Hippocampal formation (tissue), 2 donors: ENCODE measurements at places on chromosomes 1 and 21.

DNA sequence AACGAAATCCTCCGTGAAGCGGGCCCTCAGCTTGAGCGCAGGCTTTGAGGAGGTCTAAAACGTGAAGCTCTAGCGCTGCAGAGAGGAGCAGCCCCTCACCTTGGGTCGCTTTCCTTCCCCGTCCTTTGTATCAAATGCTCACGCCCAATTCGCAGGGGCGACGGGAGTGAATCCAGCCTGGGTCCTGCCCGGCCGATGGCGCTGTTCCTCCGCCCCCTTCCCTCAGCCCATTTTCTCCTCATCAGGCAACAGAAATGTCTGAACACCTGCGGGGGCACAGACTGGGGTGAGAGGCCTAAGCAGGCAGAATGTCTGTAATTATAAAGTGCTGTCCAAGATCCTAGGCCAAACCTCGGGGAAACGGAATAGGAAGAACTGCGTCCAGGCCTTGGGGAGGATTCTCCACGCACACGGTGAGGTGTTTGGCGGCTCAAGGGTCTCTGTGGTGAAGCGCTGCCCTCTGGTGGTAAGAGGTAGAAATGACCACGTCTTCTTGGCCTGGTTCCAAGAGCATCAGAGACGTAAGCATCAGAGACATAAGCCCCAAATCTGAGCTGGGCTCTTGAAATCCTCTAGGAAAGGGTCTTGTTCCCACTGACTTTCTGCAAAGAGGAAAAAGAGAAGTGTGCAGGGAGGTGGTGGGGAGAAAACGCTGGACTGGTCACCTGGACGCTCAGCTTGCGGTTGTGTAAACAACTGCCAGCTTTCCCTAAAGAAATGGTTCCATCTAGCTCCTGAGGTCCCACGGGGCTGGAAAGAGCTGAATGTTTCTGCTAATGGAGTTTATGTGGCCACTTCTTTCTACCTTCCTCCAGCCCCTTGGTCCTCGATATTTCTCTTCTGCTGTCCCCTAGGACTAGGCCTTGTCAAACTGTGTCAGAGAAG lies 92.1 kb upstream of the CD53 start:
- DNase-seq: peak; percentile 51

- no peak for DNase-seq
These were observed 5.3 kb downstream of the E2F2 start for GRCh38 chr1:23525558-23526250.

DNA sequence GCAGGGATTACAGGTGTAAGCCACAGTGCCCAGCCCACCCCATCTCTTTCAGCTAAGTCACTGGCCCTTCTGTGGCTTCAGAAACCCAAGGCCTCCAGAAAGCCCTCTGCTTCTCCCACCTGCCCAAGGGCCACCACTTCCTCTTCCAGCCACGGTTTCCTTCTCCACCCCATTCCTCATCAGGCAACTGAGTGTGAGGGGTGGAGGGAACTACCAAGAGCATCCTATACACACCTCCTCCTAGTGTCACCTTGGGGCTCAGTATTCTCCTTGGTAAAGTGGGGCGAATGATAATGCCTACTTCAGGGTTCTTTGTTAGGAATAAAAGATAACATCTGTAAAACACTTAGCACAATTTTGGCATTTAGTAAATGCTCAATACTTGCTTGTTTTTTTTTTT lies 30.0 kb downstream of the KNCN start:
- no peak for DNase-seq

- DNase-seq: no peak
These were observed 331.9 kb downstream of the NPHP4 start for GRCh38 chr1:5660141-5660935.

GRCh38 chr1:204398197-204399125 lies 13.2 kb downstream of the PPP1R15B start:
- DNase-seq: peak; percentile 58

DNA sequence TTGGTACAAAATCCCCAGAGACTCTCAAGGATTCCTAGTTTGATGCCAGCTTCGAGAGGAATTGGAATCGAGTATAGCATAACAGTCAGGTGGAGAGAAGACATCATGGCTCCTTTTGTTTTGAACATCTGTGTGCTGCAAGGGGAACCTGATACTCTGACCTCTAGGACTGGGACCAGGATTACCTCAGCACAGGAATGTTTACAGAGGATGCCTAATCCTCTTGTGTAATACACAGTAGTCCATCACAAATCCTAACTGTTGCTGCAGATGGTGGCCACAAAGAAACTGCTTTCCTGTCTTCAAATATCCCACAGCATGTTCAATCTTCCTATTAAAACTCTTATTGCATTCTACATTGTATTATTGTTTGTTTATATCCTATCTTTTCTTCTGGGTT lies 111.8 kb upstream of the PRMT6 start:
- DNase-seq: no peak

GRCh38 chr1:27528818-27529703 lies 39.1 kb upstream of the WASF2 start:
- peak; percentile 47 for DNase-seq

GRCh38 chr1:101756411-101756810 lies 240.3 kb downstream of the OLFM3 start:
- DNase-seq: no peak

DNA sequence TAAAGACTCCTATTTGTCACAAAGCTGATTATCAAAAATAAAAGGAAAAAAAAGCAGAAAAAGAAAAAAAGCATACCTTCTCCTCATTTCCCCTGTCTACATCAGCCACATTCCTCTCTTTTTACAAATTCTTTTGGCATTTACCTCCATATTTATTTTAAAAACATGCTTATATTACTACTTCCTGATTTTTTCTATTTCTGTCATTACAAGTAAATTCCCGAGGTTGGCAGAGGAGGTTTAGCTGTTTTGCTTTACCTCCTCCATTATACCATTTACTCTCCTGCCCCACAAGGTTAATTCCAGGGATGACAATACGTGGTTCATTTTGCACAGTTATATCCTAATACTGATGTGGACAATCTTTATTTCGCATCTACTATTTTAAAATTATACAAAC lies 26.3 kb upstream of the CD34 start:
- DNase-seq: no peak

DNA sequence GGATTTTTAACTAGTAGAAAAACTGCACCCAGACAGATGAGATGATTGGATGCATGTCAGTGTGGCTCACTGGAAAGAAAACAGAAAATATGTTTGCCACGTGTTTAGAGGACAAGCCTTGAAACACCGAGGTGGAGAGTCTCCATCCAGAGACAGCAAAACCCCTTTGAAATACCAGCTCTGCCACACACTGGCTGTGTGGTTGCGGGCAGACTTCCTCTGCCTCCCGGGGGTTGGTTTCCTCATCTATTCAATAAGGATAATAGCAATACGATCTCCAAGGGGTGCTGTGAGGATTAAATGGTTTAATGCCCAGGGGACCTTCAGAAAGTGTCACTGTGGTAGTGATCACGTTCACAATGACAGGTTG lies 67.2 kb upstream of the PARP1 start:
- no peak for DNase-seq

GRCh38 chr1:217861658-217862057 lies 230.5 kb downstream of the SPATA17 start:
- DNase-seq: no peak

DNA sequence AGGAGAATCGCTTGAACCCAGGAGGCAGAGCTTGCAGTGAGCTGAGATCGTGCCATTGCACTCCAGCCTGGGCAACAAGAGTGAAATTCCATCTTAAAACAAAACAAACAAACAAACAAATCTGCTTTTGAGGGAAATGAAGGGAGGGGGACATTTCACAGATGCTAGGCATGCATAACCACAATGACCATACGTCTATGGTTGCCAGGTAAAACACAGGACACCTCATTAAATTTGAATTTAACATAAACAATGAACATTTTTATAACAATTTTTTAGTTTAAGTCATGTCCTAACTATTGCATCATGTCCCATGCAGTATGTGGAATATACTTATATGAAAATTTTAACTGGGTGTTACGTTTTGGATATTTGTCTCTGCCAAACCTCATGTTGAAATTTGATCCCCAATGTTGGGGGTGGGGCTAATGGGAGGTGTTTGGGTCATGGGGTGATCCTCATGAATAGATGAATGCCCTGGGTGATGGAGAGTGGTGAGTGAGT lies 31.0 kb upstream of the ZBTB18 start:
- no peak for DNase-seq

GRCh38 chr1:58654322-58654721 lies 45.5 kb downstream of the MYSM1 start:
- DNase-seq: no peak

GRCh38 chr1:230589951-230590350 lies 52.3 kb upstream of the COG2 start:
- DNase-seq: no peak

- DNase-seq: no peak
These were observed 389.1 kb upstream of the ZP4 start for GRCh38 chr1:238279694-238280380.

- DNase-seq: no peak
These were observed 37.5 kb upstream of the SLAMF9 start for GRCh38 chr1:159991513-159991912.

DNA sequence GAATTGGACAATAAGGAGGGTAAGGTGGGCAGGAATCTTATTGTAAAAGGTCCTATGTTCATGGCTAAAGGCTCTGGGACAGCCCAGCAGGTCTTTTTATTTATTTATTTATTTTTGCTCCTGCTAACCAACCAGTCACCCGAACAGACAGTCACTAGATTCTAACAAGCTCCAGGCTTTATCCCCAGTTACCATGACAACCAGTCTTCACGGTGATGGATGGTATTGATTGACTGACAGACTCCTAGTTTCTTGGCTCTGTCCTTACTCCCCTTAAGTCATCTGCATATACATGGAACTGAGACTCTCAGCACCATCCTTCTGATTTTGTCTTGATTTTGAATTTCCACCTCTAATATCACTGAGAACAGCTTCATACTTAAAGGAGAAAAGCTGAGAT lies 44.3 kb downstream of the C8A start:
- DNase-seq: no peak

- DNase-seq: no peak
These were observed 28.4 kb downstream of the ELF3 start for GRCh38 chr1:202038688-202039346.
